GM06990 (cell line): ENCODE measurements at places on chromosomes 3 and 15.
A peak's percentile ranks its signal among the peaks of the same experiment; 100 is the strongest.

DNA sequence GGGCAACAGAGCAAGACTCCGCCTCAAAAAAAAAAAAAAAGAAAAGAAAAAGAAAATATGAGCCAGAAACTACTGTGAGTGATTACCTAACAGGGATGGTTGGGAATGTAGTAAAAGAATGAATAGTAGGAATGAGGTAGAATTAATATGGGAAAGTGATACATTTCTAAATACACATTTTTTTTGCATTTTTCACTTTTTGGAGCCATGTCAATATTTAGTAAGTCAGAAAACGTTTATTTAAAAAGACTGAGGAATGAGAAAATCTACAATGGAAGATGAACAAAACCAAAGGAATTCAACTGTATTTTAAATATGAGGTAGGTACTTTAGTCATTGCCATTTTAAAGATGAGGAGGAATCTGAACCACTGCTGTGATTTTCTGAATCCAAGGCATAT lies 817.2 kb upstream of the CADM2 start:
- DNase-seq = no peak

GRCh38 chr3:131082871-131083863 lies 56.5 kb downstream of the NEK11 start:
- peak; percentile 3 for DNase-seq

DNA sequence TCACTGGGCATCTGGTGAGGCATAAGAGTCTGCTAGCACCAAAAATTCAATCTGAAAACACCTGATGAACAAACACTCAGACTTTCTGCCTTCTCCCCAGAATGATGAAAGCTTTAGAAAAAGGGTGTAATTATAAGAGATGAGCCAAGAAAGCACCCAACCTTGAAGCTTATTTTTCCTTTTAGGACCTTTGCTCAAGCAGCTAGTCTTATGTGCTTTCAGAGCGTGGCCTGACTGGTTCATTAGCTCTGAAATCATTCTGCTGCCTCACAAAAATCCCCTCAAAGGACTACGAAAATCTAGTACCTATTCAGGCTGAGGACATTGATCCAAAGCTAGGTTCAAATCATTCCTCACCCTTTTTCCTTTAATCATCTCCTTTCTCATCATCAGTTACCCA lies 662.3 kb downstream of the MAGI1 start:
- no peak for DNase-seq

DNA sequence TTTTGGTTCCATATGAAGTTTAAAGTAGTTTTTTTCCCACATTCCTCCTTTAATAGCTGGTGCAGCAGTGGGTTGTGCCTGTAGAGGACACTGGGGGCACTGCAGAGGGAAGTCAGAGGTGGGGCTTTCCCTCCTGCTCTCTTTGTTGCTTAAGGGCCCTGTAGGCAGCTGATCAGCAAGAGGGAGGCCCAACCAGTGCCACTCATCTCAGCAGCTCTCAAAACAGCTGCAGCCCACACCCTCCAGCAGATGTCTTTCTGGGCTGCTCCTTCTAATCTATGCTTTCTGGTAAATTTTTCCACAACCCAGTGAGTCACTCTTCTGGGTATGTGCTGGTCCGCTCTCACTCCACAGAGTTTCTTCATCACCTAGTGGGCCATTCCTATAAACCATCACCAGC lies 263.8 kb downstream of the FEZF2 start:
- no peak for DNase-seq

DNA sequence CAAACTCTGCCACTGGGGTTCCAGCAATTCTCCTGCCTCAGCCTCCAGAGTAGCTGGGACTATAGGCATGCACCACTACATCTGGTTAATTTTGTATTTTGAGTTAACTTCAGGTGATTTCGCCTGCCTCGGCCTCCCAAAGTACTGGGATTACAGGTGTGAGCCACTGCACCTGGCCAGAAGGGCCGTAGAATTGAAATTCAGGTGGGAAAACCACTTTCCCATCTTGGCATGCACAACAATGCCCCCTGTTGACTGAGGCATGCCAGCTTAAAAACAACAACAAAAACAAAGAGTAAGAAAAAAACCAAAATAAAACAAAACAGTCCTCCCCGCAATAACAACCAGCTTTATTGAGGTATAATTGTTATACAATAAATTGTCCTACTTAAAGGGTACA lies 32.6 kb upstream of the RAB11A start:
- no peak for DNase-seq

GRCh38 chr3:179107617-179108016 lies 36.0 kb upstream of the ZMAT3 start:
- DNase-seq = no peak

GRCh38 chr15:67770358-67770628 lies 55.0 kb upstream of the SKOR1 start:
- no peak for DNase-seq

DNA sequence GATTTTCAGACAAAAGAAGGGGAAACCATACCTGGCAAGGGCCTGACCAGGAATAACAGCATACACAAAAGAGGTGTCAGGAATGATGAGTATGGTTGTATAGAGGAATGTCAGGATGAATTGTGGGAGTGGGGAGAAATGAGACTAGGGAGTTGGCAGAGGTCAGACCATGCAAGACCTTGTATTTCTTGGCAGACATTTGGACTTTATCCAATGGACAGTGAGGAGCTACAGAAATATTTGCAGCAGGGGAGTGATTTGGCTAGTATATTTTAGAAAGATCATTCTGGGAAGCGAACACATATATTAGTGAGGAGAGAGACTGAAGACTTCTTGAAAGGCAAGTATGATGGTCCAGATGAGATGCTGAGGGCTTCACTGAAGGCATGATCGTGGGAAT lies 25.4 kb upstream of the ALPK3 start:
- DNase-seq = no peak

DNA sequence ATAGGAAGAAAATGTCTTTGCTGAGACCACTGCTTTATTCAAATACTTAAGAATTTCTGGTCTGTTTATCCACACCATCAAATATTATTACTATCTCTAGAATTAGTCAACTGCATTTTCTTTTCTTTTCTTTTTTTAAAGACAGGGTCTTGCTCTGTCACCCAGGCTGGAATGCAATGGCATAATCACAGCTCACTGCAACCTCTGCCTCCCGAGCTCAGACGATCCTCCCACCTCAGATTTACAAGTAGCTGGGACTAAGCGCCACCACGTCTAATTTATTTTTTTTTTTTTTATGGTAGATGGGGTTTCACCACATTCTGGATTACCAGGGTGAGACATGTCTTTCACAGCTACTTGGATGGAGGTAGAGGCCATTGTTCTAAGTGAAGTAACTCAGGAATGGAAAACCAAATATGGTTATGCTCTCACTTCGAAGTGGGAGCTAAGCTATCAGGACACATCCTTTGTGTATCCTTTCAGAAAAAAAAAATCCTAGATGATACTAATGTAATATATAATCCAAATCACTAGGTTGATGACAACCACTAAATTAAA lies 52.8 kb downstream of the STAG1 start:
- DNase-seq = no peak
